ENCODE measurements at places on chromosomes 6 and 20.

GRCh38 chr20:2687514-2687913, 5.1 kb upstream of the EBF4 start:
- DNase-seq = no peak

GRCh38 chr6:155147958-155148663, 115.7 kb upstream of the CLDN20 start:
- DNase-seq = no peak

DNA sequence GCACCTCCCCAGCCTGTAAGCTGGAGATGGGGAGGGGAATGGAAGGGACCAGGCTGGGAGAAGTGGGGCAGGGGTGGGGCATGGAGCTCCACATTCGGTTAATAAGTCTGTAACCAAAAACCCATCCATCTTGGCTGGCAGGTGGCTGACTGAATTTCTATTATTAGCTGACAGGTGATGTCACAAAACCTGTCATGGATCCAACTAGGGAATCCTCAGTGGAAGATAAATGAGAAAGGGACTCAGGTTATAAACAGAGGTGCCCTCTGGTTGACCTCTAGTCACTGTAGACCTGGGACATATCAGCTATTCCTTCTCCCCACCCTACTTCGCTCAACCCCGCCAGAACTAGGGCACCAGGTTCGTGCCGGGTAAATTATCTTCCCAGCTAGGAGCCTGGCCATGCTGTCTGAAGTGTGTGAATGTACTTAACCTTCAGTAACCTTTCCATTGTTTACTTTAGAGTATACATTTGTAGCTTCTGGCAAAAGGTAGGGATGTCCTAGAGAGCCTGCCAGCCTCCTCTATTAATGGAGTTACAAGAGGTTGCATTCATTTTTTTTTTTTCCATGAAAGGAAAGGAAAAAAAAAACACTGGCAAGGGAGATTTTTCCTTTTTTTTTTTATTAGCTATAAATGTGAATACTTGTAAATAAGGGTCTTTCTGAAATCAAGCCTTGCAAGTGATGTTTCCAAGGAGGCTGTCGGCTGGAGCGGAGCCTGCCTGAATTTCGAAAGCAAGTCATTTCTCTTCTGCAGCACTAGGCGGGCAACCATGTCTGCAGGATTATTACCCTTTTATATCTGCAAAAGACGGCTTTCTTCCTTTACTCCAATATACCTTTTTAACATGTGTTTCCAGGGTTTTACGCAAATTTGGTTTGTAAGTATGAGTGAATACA, 135.9 kb downstream of the TMEM242 start:
- no peak for DNase-seq

GRCh38 chr6:145761584-145761983, 26.3 kb upstream of the EPM2A start:
- DNase-seq = no peak

- no peak for DNase-seq
Observed at GRCh38 chr6:147881432-147881831, 372.9 kb downstream of the SAMD5 start.

DNA sequence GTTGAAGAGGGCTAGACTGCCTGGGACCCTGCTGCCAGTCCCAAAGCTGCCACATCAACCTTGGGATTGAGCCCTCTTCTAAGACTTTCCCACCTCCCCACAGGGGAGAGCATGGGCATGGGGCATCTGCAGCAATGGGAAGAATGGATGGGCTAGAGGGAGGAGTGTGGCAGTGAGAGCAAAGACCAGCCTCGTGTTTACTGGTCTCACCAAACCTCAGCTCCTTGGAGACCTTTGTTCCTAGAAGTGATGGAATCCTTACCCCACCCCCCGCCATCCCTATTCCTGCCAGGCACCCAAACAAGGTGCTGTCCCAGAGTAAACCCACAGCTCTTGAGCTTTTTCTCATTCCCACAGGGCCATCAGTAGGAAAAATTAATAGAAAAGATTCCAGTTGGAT, 20.0 kb upstream of the ARMC12 start:
- DNase-seq = no peak
